ENCODE measurements at places on chromosomes 11 and 22. TPM values are rescaled to one million over a fixed set of nuclear protein-coding genes. Genes with fewer than 3 reads are reported as not detected.

Gene ADM2
- 3.7 TPM for total RNA-seq

Gene MMP7
- total RNA-seq: not detected

Gene OR5J2
- not detected for total RNA-seq

Gene C11orf68
- 18.5 TPM for total RNA-seq

Gene ARHGAP8
- total RNA-seq: 1.5 TPM

Gene P2RX6
- 0.10 TPM for total RNA-seq

Gene TRIM48
- not detected for total RNA-seq

Gene IGSF9B
- total RNA-seq: 142 TPM

Gene SPINDOC
- total RNA-seq: 6.6 TPM

Gene CASP5
- not detected for total RNA-seq

Gene NXPE4
- total RNA-seq: not detected

Gene KIAA0930
- total RNA-seq: 21.6 TPM

Gene PISD
- 35.5 TPM for total RNA-seq

Gene TEX54
- 0.89 TPM for total RNA-seq

Gene PRR33
- 0.07 TPM for total RNA-seq

Gene DAGLA
- 0.22 TPM for total RNA-seq

Gene NXPE2
- not detected for total RNA-seq

Gene MISFA
- not detected for total RNA-seq

Gene C11orf87
- total RNA-seq: not detected

Gene TUBA8
- total RNA-seq: 3.2 TPM

Gene ASCC2
- 101 TPM for total RNA-seq

Gene KCNE3
- 1.6 TPM for total RNA-seq

Gene GLYAT
- not detected for total RNA-seq

Gene VPS26B
- 69.2 TPM for total RNA-seq

Gene MAJIN
- total RNA-seq: 0.76 TPM

Gene OR51I1
- not detected for total RNA-seq

Gene BET1L
- 62.3 TPM for total RNA-seq

Gene APOA1
- total RNA-seq: 0.51 TPM

Gene PLAAT2
- total RNA-seq: not detected

Gene CDC42BPG
- total RNA-seq: 1.1 TPM

Gene PMM1
- total RNA-seq: 22.5 TPM

Gene NLRP14
- total RNA-seq: not detected

Gene RNF215
- total RNA-seq: 4.9 TPM

Gene KIRREL3
- total RNA-seq: not detected

Gene ALDH3B1
- not detected for total RNA-seq

Gene LMNTD2
- 9.0 TPM for total RNA-seq

Gene DLG2
- 1.1 TPM for total RNA-seq

Gene RCOR2
- not detected for total RNA-seq

Gene LRRC74B
- total RNA-seq: not detected
